Cortex of kidney (tissue), 1 donor: ENCODE measurements at places on chromosomes 3 and 15.

DNA sequence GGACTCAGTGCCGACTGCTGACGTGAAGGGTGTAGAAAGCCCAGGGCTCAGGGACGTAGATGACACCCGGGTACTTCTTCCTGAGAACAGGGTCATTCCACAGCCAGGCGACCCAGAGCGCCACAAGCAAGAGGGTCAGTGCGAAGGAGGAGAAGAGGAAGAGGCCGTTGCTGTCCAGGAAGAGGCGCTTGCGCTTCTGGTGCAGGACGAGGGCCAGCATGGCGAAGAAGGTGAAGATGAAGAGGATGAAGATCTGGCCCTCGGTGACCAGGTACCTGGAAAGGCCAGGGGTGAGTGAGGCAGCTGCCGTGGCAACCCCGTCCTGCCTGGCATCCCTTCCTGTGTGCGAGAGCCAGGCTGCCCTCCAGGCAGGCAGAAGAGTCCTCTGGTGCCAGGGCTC lies 3.0 kb upstream of the CALML4 start:
- no peak for DNase-seq

DNA sequence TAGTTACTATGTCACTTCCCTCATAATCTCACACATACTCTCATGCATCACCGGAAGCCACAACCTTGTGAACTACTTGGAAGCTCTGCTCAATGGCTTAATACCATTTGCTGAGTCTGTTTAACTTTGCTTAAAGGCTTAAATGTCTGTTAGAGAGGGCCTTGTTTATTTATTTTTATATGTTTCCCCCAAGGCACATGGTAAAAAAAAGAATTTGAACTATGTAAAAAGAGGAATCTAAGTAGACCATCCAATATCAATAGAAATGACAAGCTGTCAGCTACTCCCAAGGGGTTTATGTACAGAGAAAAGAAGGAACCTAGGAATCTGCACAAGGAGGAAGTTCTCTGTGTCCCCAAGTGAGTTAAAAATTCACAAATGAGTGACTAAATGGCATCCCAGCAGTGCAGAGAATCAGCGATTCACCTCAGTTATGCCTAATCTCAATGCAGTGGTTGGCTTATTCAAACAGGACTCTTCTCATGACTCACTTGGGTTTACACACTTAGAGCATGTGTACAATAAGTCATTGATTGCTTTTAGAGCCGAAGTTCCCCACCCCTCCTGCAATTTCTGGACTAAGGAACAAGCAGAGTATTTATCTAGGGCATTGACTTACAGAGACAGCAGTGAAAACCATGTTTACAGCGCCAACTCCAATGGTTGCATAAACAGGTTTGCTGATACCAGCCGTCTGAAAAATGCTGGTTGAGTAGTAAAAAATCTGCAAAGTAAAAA lies 24.4 kb downstream of the SLC2A2 start:
- no peak for DNase-seq

- no peak for DNase-seq
Observed at GRCh38 chr3:196793246-196793645, 53.6 kb downstream of the PAK2 start.

- DNase-seq = no peak
Observed at GRCh38 chr3:177358977-177359592, 161.8 kb upstream of the TBL1XR1 start.
